ENCODE measurements at places on chromosomes 2 and 18.

DNA sequence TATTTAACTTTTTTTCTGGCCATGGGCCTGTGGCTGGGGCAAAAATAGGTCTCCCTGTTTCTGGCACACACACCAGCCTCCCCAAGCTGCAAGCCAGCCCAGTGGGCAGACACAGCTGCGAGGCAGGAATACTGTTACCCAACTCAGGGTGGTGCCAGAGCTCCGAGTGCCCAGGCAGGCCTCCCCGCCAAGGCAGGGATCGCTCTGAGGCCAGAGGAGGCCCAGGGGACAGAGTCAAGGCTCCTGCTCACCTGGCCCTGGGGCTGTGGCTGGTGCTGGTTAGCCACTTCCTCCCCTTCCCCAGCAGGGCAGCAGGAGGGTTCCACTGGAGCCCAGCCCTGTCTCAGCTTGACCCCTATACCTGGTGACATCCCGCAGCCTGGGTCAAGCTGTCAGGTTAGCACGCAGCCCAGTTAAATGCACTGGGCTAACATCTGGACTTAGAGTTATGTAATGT is 67.1 kb upstream of the EPAS1 start:
- DNase-seq, result no peak

DNA sequence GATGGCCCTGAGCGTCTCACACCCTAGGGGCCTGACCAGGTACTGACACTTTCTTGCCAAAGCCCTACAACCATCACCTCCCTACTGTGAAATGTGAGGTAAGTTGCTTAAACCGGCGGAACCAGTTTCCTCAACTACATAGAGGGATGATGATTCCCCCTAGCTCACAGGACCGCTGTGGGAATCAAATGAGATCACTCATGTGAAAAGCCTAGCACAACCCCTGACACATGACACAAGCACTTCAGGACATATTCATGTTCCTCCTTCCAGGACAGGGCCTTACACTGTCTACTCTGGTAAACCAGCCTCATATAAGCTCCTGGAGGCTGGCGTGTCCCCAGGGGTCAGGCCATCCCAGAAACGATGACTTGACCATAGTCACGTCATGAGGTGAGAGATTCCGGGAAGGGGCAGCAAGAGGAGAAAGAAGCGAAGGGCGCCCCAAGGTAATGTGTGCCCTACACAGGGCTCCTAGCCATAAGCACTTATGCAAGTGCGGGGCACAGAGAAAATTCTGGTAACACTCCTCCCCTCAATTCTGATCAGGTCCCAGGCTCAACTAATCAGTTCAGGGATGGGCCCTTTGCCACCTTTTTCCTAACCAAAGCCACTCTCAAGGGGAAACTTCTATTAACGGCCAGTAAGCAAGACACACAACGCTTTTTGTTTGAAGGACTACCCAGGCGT is 49.5 kb downstream of the C2orf42 start:
- no peak for DNase-seq

DNA sequence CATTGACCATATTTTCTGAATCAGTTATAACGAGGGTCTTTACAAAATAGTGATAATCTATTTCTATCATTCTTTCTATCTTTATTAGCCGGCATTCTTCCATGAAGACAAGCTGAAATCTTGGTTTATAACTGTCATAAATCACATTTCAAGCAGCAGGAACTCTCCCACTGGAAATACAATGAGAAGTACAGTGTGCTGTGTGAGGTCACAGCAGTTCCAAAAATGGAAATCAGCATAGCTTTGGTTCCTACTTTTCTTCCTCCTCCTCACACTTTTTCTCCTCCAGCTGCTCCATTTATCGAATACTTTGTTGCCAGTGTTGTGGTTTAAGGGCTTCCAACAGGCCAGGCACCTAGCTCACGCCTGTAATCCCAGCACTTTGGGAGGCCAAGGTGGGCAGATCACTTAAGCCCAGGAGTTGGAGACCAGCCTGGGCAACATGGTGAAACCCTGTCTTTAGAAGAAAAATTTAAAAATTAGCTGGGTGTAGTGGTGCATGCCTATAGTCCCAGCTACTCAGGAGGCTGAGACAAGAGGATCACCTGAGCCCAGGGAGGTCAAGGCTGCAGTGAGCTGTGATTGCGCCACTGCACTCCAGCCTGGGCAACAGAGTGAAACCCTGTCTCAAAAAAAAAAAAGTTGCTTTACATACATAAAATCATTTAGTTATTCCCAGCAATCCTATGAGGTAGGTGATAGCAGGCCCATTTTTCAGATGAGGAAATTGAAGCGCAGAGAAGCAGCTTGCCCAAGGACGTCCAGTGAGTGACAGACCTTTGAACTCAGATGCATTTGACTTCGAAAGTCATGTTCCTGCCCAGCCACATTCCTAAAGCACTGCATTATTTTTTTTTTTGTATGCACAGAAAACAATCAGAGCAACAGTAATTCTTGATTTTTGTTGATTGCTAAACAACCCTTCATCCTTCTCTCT is 34.0 kb upstream of the GPR55 start:
- no peak for DNase-seq

DNA sequence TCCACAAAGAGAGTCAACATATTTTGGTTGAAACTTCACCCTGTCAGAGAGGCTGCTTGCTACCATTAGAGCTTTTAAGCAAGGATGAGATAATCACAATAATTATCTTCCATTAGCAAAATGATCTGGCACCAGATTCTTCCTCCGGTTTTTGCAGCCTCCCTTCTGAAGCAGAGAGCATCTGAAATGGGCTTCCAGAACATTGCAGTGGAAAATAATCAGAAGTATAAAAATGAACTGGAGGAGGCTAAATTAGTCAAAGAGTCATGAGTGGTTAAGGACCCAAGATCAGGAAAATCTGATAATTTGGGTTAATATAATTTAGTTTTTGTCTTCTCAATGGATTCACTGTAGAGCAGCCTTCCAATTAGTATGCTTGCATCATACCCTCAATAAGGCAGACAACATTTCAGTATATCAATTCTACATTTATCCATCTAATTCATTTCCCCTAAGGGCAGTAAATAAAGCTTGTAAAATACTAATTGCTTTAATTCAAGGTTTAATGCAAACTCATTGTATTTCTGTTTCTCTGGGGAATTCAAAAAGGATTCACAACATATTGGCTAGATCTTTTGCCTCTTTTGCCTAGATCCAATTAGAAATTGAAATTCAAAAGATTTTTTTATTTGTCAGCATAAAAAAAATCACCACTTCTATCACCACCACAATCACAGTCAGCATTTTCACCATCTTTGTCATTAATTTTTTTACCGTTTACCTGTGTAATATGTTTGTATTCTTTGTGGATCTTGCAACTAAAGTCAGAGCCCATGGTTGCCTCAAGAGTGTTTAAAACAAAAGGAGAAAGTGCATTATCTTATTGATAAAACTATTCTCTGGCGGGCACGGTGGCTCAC is 537.2 kb upstream of the DCC start:
- no peak for DNase-seq

DNA sequence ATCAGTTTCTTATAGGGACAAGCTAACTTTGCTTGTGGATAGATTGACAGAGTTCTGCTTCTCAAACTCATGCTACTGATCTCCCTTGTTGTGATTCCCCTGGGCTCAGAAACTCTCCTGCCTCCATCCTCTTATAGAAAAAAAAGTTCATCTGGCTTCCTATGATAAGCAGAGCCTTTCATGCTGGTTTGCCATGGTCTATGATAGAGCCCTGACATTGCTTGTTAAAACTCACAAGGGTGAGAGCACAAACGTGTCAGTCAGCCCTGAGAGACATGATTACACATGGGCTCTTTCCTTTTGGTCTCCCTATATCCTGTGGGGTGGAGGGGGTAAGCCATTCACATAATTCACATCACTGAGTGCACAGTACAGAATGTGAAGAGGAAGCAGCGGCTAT is 121.8 kb downstream of the TDRD15 start:
- DNase-seq, result no peak

DNA sequence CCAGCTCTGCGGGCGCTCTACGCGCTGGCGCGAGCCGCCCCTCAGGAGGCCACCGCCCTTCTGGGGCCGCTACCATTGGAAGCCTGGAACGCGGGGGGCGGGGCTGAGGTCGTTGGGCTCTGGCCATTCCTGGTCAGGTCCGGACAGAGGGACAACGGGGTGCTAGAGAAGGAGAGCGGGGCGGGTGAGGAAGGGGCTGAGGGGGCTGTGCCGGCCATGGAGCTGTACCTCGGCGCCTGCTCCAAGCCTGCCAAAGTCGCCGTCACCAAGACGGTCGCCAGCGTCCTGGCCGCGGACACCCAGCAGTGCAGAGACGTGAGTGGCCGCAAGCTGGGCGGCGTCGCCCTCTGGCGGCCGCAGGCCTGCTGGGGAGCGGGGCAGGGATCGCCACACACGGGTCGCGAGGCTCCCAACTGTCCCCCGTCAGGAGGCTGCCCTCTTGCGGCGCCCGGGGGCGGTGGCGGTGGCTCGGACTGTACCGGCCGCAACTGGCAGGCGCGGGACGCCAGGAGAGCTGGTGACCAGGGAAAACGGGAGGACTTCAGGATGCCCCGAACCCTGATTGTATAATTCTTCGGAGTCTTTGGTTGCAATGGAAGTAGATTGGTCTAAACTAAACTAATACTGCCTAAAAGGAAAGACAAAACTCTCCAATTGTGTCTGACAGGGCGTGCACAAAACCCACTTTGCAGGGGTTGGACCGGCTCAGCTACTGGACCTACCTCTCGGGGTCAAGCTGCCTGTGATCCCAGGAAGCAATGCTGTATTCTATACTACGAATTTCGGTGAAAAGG is at the start of gene FSIP2:
Gene FSIP2, plus strand, starts transcription at position 126 of the 794 bp plus-strand sequence. Its CDS starts 91 bp downstream, at position 217.
- no peak for DNase-seq

DNA sequence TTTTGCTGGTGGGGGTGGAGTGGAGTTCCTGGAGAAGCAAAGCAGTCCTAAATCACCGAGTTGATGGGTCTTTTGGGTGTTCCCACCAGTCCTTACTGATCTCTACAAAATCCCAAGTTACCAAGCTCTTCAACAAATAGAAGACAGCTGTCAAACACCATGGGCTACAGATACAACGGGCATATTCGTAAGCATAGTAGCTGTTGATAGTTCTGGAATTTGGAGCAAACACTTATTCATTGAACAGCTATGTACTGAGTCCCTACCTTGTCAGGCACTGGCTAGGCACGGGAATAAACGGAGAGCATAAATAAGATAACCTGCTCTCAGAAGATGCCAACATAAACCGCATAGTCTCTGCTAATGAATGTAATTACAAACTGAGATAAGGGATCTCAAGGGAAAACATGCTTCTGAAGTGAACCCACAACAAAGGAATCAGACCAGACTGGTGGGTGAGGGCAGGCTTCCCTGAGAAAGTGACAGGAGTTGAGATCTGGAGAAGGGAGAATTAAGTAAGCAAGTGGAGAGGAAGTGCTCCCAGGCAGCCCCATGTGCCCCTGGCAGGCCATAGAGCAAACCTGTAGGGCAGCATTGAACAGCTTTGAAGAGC is 947 bp upstream of the ANKRD44 start:
- no peak for DNase-seq

DNA sequence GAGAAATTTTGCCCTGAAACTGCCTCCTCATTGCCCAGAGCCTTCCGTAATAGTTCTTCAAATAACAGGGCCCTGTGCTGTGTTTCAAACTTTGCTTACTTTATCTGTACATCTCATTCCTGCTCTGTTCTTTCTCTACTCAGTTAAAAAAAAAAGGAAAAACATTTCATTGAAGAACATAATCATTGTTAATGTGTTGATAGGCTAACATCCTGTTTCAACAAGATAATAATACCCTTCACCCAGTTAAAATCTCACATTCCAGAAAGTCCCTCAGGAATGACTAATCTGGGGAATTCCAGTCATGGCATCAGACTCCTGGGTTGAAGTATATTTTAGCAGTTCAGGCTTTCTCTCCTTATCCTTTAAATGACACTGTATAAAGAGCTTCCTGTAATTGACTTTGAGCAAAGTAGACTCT is 45.6 kb upstream of the ITGAV start:
- DNase-seq, result peak; percentile 50

DNA sequence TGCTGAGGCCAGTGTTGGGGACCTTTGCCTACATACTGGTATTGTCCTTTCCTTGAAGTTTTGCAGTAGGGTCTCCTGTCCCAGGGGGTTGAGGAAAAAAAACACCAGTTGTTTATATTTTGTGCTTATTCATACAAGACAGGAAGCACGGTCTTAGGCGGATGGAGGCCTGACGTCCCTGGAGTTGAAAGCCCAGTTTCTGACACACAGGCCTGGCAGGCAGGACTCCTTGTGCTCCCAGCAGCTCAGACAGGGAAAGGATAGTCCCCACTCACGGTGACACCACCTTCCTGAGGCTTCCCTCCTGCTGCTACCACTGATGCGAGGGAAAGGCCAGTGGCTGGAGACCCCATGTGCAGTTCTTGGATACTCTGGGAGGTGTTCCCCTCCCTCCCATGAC is 15.5 kb upstream of the SP100 start:
- DNase-seq, result no peak

DNA sequence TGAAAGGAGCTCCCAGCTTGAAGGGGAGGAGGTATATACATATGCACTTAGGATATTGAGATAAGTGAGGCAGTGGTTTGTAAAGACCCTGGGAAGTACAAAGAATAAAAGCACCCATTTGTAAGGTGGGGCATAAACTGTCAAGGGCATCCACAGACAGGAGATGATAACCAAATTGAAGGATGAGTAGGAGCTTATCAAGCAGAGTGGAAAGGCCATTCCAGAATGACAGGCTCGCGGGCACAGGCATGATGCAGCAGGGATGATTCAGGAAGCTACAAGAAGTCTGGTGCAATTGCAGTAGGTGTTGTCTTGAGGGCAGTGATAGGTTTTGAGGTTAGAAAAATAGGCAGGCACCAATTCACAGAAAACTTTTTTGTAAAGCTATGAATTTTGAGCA is 504.8 kb downstream of the PIK3C3 start:
- DNase-seq, result no peak

DNA sequence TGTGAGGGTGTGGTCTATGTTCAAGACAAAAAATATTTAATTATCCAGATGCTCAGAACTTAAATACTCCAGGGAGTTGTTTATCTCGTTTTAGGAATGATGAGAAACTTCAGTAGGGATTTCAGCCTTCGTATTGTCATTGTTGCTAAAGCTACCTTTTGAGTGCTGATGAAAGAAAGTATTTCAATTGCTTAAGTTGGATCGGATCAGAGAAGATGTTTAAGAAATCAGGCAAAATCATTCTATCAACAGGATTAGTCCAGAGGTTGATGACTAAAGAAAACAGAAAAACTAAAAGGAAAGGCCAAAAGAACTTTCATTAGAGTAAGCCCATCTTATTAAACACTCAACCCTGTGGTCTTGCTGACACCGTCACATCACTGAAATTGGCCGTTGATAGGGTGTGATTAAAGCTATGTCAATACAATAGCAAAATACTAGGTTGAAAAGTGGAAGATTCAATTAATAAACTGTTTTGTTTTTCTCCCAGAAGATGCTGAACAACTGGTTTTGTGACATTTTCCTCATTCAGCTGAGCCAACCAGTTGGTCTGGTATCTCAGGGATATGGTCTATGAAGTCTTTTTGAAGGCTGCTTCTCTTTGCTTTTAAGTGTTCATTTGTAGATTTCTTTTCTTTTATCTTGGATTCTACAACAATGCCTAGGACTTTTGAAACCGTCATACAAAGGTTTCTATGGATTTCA is 551.7 kb downstream of the SLC4A3 start:
- no peak for DNase-seq

DNA sequence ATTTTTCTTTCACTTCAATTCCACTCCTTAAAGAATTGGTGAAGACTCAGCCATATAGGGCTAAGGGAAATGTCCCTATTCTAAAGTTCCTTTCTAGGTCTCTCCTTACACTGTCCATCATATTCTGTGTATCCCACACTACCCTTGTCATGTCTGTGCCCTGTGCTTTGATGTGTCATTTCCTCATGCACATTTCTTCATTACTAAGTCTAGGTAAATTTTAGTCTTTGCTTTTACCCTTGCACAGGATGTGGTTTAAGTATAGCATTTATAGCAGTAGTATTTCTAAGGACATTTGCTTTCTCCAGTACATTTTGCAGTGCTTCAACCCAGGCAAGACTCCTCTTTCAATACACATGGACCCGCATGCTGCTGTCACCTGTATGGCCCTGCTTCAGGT is 221.5 kb upstream of the ACVR2A start:
- no peak for DNase-seq

All from Panc1 (cell line).